Activated T-cell treated with anti-CD3 and anti-CD28 coated beads for 4 hours (primary cell): ENCODE measurements at places on chromosomes 5 and 9.

- no peak for DNase-seq
These were observed 28.3 kb downstream of the CXXC5 start for GRCh38 chr5:139676406-139676805.

GRCh38 chr9:128719919-128720605 lies 3.9 kb downstream of the ZDHHC12 start:
- no peak for DNase-seq

DNA sequence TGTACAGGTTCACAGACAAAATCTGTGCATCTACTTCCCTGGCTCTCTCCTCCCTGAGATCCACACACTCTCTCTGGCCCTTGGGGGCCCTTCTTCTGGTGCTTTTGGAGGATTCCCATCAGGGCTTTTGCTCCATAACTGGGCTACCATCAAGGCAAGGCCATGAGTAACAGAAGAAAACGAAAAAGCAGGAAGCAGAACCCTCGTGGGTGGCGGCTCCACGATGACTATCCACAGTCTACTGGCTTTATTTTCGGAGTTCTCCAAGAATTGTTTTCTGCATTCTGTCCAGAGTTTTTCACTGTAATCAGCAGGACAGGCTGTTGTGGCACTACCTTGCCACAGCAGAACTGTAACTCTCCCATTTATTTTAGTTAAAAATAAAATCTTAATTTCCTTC lies 19.9 kb downstream of the PNPLA7 start:
- DNase-seq, result no peak

DNA sequence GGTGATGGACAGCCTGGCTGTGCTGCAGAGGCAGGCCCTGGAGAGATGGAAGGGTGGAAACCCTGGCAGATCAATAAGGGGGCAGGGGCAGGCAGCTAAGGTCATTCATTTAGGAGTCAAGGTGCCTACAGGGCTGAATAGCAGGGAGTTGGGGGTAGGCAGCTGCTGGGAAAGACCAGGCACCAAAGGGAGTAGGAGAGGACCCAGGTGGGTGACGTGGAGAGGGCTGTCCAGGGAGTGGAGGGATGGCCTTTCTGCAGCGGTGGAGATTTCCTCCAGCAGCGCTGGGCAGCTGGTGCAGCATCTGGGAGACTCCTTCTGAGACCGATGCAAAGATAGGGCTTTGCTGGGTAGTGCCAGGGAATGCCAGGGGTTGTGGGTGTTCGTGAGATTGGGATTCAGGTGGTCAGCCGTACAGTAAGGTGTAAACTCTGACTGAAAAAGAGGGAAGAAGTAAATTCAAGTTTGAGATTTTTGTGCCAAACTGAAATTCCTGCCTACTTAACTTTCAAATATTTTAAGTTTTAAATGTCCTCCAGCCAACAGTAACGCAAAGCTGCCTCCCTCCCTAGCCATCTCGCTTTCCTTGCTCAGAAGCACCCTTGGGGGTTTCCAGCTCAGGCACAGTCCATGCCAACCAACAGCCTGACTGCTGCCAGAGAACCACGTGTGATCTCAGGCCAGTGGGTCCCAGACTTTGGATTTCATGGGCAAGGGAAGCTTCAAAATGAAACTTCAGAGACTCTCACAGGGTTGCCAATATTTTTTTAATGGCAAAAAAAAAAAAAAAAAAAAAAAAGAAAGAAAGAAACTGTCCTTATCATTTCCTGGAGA lies 18.6 kb upstream of the ANGPTL2 start:
- DNase-seq, result no peak

DNA sequence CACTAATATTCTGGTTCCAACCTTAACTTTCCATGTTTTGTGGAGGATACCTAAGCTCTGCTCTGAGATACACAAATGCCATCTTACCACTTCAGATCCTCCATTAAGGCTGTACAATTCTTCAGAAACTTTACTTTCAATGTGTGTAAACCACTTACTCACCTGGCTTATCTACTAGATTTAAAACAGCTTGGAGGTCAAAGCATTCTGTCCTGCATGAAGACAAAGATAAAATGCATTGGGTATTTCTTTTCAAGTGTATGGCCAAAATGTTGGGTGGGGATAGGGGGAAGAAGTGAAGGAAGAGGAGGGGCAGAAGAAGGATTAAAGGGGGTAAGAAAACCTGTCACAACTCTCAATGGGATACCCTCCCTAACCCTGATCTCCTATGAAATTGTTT lies 939 bp downstream of the GOLGA1 start:
- no peak for DNase-seq

DNA sequence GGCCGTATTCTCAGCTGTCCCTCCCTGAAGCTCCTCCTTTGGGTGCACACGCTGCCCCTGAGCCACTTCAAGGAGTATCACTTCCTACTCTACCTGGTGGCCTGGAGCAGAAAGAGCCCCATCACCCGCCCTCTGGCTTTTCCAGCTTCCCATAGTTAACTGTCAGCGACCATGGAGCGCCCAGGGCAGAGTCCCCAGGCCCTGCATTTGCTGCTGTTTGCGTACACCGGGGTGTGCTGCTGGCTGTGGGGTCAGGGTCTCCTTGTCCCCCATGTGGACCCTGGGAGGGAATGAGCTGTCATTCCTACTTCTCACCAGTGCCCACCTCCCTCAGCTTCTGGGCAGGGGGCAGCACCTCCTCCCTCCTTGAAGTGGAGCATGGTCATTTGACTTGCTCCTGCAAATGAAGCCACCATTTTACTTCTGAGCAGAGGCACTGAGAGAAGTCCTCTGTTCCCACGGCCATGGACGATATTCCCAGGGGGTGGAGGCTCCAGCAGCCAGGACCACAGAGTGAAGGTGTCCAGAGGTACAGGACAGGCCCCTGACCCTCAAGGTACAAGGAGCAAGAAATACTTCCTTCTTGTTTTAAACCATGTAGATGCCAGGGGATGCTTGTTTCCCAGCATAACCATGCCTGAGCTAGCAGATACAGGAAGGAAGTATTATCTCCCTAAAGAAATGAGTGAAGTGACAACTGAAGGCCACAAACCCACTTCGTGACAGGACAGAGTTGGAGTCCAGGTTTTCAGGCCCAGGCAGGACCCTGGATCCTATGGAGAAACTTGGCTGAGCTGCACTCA lies 40.6 kb upstream of the COL5A1 start:
- DNase-seq, result no peak

DNA sequence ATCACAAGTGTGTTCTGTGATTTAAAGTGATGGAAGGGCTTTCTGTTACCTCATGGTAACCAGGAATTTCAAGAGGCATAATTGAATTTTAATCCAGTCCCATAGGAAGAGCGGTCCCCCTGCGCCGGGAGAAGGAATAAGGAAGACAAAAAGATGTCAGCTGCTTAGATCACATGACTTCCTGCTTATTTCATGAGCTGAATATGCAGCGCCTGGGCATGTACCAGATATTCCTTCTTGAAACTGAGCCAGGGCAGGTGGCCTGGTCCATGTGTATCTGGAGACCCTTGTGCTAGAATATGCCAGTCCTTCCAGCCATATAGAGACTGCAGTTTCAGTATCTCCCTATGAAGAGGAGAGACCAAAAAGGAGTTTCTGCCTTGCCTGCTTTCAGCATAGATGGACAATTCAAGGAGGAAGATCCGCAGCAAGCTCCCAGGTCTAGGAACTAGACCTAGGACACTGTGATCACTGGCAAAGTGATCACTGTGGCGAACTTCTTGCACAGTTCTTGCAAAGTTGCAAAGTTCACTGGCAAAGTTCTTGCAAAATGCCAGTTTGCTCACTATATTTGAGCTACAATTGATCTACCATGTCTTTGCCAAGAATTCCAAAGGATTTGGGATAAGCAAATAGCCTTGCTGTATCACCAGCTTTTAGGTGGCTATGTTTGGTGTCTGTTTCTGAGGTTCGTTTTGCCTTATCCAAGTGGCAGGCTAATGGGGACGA lies 102.9 kb upstream of the PHYKPL start:
- DNase-seq, result no peak

- DNase-seq, result no peak
These were observed 411.4 kb downstream of the PIK3R1 start for GRCh38 chr5:68627001-68627400.

- DNase-seq, result no peak
These were observed 19.8 kb upstream of the NFIL3 start for GRCh38 chr9:91443321-91443993.

DNA sequence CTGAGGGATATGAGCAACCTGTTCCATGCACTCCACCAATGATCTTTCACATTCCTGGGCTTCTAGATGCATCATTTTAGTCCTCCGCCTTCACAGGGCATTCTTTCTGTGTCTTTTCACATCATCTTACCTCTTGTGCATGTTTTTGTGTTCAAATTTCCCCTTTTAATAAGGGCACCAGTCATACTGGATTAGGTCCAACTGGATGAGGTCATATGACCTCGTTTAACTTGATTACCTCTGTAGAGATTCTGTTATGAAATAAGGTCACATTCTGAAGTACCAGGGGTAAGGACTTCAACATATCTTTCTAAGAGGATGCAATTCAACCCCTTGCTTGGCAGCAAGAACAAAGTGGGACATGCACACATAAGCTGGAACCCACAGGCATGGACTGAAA lies 335.3 kb upstream of the TLE4 start:
- DNase-seq, result no peak

GRCh38 chr5:76999451-76999850 lies 30.8 kb upstream of the AGGF1 start:
- DNase-seq, result no peak

- no peak for DNase-seq
These were observed 133.1 kb upstream of the MAP1B start for GRCh38 chr5:71974165-71974564.
